Posterior vena cava (tissue), 2 donors: ENCODE measurements at places on chromosomes 6 and 20. TPM values are rescaled to one million over a fixed set of nuclear protein-coding genes. Genes with fewer than 3 reads are reported as not detected.

DNA sequence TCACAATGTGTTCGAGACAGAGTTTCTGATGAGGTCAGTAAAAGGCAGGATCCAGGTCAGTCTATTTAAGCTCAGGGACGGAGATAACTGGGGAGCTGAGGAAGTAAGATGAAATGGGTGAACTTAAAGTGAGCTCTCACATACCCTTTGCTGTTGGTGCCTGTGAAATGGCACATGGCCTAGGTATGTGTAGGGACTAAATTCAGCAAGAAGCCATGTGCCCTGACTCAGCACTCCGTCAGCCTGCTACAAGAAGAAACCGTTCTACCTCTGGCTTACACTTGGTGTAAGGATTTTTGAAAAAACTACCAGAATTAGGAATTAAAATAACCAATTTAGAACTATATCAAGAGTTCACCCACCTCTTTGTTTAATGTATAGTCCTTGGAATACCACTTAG, 41.1 kb upstream of the TRDN start:
- DNase-seq, result no peak

GRCh38 chr6:34391786-34392496, 528 bp downstream of the NUDT3 start:
- peak; percentile 89 for DNase-seq

DNA sequence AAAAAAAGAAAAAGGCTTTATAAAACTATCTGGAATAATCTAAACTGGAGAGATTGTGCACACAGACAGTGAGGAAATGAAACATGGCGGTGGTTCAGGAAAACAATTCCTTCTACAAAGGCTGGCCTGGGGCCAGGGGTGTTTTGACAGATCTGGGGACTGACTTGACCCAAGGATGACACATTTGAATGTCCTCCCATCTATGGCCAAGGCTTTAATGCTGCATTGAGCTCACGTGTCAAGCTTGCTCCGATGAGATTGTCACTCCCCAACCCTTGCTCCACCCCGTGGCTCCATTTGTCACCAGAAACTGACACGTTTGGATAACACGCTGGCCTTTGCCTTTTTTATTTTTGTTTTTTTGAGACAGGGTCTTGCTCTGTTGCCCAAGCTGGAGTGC, 156.1 kb downstream of the ZFP64 start:
- no peak for DNase-seq

DNA sequence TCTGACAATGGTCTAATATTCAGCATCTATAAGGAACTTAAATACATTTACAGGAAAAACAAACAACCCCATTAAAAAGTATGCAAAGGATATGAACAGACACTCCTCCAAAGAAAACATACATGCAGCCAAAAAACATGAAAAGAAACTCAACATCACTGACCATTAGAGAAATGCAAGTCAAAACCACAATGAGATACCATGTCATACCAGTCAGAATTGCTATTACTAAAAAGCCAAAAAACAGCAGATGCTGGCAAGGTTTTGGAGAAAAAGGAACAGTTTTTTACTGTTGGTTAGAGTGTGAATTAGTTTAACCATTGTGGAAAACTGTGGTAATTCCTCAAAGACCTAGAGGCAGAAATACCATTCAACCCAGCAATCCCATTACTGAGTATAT, 339.0 kb upstream of the ADGRB3 start:
- DNase-seq, result no peak

DNA sequence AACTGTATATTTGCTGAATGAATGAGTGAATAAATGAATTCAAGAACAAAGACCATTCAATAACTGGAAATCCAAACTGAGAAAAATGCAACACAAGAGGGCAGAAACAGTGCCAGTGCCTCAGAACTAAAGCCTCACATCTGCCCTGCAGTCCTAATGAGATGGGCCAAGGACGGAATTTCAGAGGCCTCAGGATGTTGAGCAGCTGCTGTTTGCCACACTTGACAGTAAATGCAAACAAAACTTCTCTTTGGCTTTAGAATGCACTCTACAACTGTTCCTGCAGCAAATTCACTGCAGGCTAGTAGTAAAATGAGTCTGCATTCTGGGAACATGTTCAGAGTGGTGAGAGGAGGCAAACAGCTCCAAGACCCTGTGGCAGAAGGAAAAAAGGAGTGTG, 177.6 kb upstream of the LRFN2 start:
- peak; percentile 3 for DNase-seq

GRCh38 chr20:25287631-25288290, 39.9 kb downstream of the PYGB start:
- DNase-seq, result peak; percentile 50

DNA sequence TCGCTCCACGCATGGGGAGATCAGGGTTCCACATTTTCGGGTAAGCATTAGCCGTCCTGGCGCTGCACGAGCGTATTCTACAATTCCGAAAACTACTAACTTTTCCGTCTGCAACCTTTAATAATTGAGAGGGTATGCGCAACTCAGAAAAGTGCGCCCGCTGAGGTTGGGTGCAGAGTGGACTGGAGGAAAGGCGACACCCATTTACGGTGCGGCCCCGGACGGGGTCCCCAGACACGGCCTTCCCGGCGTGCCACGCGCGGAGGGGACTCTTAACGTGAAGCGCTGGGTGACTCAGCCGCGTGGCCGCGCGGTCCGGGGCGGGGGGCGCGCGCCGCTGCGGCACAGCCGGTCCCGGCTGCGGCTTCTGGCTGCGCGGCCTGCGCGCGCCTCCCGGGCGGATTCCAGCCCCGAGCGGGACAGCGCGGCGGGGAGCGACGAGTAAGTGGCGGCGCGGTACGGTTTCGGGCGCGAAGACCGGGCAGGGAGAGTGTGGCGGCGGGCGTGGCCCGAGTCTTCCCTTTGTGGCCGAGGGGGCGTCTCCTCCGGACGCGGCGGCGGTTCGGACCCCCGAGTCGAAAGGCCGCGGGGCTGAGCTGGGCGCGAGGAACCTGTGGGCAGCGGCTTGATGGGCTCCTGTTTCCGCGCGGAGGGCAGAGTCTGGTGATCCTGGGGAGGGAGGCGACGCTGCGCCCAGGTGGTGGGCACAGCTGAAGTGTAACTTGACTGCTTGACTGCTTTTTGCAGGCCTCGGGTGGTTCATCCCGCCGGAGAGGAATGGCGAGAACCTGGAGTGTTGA, at the start of the genes KCTD20 and PXT1:
Gene KCTD20 (plus strand): TSS at position 330 of the 800 bp plus-strand sequence. CDS start 27,098 bp downstream, outside the sequence.
Gene PXT1 (minus strand): TSS at position 184 of the 800 bp plus-strand sequence. CDS start 16,772 bp downstream, outside the sequence.
- peak; percentile 96 for DNase-seq

GRCh38 chr6:152957796-152958195, 25.0 kb downstream of the FBXO5 start:
- DNase-seq, result no peak

DNA sequence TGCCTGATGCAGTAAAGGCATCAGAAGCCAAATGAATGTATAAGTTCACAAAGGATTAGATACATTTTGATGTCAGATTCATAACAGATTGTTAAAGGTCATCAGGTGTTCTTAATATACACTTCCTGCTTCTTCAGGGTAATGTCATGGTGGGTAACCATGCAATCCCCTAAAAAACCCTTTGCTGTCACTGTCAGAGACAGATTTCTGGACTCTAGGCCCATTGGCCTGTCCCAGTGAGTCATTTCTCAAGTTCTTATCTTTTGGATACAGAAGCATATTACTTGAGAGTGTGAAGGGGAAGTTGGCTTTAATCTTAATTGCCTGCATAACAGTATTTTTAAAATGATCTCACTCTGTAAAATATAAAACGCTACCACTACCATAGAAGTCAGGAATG, 895.6 kb upstream of the MAP3K7 start:
- DNase-seq, result no peak

- no peak for DNase-seq
These were observed 200.9 kb upstream of the EYA4 start for GRCh38 chr6:133040094-133040802.

- no peak for DNase-seq
These were observed 43.7 kb downstream of the THEMIS start for GRCh38 chr6:127857051-127857637.

DNA sequence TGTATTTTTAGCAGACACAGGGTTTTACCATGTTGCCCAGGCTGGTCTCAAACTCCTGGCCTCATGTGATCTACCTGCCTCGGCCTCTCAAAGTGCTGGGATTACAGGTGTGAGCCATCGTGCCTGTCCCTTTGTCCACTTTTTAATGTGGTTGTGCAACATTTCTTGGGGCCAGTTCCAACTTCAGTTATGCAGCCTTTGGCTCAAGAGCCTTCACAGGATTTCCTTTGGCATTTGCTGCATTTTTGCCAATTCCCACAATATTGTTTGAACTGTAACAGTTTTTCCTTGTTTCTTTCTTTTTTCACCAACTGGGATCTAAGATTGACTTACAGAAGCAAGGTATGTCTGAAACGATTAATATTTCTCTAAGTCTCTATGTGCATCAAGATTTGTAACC, 63.6 kb downstream of the EDN1 start:
- no peak for DNase-seq

DNA sequence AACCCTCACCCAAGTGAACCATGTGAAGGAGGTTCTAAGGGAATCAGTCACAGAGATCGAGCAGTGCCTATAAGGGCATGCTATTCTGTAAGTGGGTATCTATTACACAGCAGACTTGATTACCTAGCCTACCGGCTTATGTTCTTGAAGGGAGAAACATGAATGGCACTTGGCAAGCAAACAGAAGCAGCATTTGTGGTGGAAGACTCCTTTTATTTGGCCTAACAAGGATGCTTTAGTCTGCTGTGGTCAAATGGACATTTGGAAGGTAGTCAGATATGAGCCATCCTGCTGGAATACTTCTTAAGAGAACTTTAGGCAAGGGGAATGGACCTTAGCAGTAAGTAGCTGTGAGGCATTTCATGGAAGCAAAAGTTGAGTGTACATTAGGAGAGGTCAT, 126.3 kb downstream of the COL12A1 start:
- DNase-seq, result no peak

- no peak for DNase-seq
These were observed 294.3 kb downstream of the CDC5L start for GRCh38 chr6:44681761-44682160.

DNA sequence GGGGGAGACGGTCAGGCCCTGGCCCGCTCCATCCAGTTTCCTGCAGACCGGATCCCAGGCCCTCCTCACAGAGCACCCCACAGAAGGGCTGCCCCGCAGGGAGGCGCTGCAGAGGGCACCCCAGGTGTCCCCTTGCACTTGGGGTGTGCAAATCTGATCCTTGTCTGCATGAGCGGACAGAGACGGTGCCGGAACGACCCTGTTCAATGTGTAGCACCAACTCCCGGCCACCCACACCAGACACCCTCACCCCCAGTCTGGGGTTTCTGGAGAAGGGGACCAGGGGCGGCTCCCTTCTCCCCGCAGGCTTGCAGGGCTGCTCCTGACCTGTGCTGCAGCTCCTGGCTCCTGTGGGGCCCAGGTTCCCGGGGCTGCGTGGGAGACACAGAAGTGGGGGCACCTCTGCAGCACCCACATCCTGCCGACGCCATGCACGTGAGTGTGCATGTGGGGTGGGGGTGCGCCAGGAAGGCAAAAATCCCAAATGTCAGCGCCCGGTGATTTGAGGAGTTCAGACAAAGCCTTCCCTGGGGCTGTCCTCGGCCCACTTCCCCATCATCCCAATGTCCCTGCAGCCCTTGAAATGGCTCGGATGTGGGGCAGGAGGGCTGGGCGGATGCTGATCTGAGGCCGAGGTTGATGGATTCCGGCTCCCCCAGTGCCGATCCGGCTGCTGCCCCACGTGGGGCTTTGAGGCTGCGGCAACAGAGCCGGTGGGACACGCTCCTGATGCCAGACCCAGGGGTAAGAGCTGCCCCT, 85.3 kb upstream of the BHLHE23 start:
- DNase-seq, result peak; percentile 66

GRCh38 chr20:844473-845225, 11.1 kb downstream of the FAM110A start:
- peak; percentile 95 for DNase-seq

DNA sequence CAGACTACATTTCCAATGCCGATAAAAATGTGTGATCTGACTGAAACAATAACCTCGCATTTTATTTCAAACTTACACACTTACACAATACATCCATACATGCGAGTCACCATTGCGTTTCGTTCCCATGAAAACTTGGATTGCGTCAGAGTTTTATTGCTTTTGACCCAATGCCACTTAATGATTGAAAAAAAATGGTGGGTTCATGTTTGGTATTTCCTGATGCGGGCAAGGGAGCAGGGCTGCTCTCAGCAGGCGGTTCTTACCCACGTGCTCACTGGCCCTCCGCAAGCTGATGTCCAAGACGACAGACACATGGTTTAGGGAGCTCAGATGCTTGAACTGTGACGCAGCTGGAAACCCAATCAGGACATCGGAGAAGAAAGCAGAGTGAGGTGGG, 281.0 kb upstream of the SULF2 start:
- DNase-seq, result no peak

GRCh38 chr20:15654208-15654649, 919.0 kb downstream of the KIF16B start:
- DNase-seq, result no peak

DNA sequence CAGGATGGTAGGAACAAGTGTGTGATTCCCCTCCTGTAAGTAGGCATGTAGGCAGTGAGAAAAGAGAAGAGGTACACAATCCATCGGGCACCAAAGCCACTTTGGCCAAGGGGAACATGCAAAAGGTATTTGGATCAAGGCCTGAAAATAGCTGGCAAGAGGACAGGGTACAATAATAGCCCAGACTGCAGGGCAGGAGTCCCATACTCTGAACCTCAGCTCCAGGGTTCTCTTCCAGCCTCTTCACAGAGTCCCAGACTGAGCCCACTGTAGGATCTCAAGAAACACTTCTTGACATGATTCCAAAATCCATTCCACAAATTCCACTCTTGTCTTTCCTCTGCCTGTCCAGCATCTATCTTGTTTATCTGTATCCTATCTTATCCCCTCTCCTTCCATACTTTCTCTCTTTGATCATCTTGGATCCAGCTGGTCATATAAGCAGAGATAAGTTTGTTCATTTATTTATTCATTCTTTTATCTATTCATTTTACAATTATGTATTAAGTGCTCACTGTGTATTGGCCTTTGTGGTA, 19.7 kb downstream of the ACSS2 start:
- DNase-seq, result no peak

The PDE7B gene
- 7.2 TPM for total RNA-seq

The TAP1 gene
- 47.3 TPM for total RNA-seq

The BMP2 gene
- total RNA-seq, result 5.3 TPM

The OR2H2 gene
- not detected for total RNA-seq

The SERAC1 gene
- total RNA-seq, result 9.1 TPM

The SEL1L2 gene
- total RNA-seq, result 6.0 TPM

The NFATC2 gene
- total RNA-seq, result 11.8 TPM

The PDYN gene
- not detected for total RNA-seq

The GSTA1 gene
- not detected for total RNA-seq

The SLC35B2 gene
- 23.1 TPM for total RNA-seq

The ADAM33 gene
- 52.0 TPM for total RNA-seq
